Neural progenitor cell (in vitro differentiated cells): ENCODE measurements at places on chromosomes 7 and 10.

DNA sequence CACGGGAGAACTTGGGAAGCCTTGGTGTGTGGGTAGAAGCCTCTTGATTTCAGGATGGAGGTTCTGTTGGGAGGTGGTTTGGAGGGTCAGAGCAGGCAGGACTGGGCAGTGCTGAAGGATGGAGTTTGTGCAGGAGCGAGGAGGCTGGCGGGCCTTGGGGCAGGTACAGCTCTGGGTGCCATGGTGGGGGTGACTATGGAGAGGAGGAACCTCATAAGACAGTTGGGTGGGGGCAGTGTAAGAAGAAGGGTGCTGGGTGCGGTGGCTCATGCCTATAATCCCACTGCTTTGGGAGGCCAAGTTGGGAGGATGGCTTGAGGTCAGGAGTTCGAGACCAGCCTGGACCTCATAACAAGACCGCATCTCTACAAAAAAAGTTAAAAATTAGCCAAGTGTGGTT is 54.7 kb upstream of the GTF2IRD1 start:
- DNase-seq: no peak

DNA sequence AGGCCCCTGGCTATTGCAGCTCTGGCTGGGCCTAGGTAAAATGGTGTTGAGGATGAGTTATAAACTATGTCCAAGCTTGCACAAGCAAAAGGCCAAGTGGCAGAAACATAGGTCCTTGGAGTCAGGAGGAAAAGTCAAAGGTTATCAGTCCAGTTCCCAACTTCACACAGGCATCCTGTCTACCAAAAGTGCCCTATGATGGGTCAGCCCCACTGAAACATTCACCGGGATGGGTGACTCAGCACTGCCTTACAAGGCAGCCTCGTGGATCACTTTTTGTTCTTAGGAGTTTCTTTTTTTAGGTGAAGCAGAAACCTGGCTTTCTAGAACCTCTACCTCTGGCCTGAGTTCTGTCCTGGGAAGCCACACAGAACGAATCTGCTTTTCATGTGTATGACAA is 158.8 kb upstream of the LYZL2 start:
- DNase-seq: no peak

GRCh38 chr10:110992006-110992800 is 72.8 kb downstream of the SHOC2 start:
- DNase-seq: no peak

GRCh38 chr10:35262436-35262835 is 73.9 kb upstream of the CCNY start:
- DNase-seq: no peak

- no peak for DNase-seq
Observed at GRCh38 chr10:61950449-61951143, 49.1 kb downstream of the ARID5B start.

- DNase-seq: no peak
Observed at GRCh38 chr10:59678884-59679301, 30.8 kb downstream of the SLC16A9 start.

DNA sequence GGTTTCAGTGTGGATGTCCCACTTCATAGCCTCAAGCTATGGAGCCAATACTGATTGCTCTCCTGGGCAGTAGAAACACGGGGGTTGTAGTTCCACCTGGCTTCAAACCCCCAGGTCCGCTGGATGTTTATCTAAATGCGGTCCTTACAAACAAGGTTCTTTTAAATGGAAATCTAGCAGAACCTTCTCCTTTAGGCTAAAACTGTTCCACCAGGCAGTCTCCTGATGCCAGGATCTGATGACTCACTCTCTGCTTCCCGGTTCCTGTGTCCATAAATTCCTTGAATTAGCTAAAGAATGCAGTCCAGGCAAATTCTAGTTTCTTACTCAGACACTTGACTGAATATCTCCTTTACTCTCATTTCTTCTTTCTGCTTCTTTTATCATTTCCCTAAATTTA is 108.4 kb upstream of the FAM3C start:
- no peak for DNase-seq

- peak; percentile 52 for DNase-seq
Observed at GRCh38 chr7:155227788-155228458, 69.8 kb upstream of the INSIG1 start.

- DNase-seq: no peak
Observed at GRCh38 chr7:25913598-25914224, 238.3 kb upstream of the NFE2L3 start.

- DNase-seq: no peak
Observed at GRCh38 chr10:89003344-89003743, 12.7 kb downstream of the FAS start.

DNA sequence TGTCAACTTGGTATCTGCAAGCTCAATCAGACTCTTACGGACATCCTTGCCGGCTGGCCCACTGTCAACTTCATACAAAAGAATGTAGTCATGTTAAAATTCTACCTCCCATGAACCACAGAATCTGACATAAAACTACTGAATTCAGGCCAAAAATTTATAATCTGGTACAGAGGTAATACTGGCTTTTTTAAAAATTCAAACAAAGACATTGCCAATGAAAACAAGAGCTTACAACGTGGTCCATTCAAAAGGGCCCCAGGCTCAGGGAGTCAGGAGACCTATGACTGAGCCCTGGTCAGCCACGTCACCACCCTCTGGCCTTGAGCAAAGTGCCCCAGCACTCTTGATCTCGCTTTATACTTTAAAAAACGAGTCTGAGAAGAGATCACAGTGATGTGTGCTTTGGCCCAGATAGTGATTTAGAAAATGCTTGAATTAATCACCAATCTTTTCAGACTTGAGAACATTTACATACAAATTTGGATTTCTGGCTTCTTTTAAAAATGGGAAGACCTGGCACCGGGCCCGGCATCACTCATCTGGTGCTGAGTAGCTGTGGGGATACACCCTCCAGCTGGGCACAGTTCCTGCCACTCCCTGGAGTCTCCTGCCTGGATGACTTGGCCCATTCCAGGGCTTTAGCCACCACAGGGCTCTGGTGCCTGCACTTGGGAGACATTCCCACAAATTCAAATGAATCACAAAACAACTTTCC is 94.1 kb downstream of the PIP4K2A start:
- no peak for DNase-seq

DNA sequence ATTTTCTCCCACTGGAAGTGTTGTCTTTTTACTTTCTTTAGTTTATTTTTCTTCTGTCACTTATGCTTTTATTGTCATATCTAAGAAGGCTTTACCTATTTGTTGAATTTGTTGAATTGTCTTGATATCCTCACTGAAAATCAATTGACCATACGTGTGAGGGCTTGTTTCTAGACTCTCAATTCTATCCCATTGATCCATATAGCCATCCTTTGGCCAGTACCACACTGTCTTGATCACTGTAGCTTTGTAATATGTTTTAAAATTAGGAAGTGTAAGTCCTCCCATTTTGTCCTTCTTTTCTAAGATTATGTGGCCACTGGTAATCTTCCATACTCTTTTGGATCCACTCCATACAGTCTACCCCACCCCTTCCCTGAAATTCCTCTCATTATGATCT is 25.5 kb upstream of the MNX1 start:
- no peak for DNase-seq

DNA sequence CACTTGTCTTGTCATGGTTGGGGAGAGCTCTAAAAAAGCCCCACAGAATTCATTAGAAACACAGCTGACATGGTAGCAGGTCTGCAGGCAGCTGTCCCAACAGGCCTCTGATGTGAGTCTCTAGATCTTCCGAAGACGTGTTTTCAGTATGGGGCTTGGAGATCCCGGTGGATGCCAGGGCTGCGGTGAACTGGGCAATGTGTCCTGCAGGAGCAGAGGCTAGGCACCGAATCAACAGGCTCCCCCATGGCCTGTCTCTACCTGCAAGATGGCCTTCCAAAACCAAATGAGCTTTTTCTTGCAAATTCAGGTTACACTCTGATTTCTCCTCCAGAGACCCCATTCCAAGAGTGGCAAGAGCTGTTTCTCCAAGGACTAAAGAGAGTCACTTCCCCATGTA is 2.9 kb downstream of the CPXM2 start:
- no peak for DNase-seq

GRCh38 chr10:1274111-1274661 is 218.0 kb downstream of the WDR37 start:
- no peak for DNase-seq

- DNase-seq: no peak
Observed at GRCh38 chr7:54722026-54722425, 37.0 kb downstream of the SEC61G start.

- DNase-seq: no peak
Observed at GRCh38 chr7:5349005-5349380, 66.2 kb downstream of the SLC29A4 start.

GRCh38 chr7:5050676-5051075 is 5.0 kb downstream of the RBAK start:
- DNase-seq: no peak

DNA sequence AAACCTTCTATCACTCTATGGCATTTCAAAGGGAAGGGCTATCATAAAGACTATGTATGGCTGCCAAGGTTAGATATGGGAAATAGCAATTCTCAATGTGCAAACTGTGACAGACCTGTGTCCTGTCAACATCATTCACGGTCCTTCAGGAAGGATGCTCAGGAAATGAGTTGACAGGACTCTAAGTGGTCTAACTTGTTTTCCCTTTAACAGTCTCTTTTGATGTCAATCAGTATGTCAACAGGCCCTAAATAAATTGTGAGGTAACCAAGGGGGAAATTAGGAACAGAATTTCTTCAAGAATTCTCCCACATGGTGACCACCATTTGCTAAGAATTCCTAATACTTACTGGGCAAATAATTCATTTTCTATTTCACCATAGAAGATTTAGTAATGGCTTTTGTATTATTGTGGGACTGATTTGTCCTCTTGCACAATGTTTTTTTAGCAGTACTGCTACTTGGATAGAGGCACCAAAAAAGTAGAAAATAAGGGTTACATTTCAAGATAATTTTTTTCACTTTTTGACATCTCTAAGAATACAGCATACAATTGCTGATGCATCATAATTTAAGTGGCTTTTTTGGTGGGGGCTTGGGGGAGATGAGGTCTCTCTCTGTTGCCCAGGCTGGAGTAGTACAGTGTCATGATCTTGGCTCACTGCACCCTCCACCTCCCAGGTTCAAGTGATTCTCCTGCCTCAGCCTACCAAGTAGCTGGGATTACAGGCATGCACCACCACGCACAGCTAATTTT is 275.8 kb downstream of the CACNA2D1 start:
- DNase-seq: no peak

- DNase-seq: no peak
Observed at GRCh38 chr10:28480628-28480965, 52.3 kb upstream of the WAC start.

DNA sequence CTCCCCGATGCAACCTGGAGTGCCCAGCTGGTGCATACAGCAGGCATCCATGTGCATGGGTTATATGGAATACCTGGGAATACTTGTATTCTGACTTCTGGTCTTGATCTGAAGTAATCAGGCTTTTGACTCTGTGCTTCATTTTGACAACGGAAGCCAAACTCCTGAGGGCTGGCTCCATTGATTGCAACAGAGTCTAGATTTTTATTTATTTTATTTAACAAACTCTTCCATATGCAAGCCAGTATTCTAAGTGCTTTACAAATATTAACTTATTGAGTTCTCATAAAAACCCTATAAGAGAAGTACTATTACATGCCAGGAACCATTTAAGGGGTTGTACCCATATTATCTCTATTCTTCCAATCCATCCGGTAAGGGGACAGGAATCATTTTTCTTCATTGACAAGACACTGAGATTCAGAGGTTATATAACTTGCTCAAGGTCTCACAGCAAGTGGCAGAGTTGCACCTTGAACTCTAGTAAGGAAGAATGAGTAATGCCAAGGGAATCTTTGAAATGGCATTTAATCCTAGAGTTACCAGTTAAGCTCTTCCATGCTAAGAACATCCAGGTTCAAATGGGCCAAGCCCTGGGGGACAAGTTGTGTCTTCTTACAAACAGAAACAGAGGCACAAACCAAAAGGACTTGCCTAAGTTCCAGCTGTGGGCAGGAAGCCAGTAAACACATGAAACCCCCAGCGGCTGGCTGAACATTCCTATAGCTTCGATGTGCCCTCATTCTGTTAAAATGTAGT is 241.0 kb downstream of the WDR11 start:
- no peak for DNase-seq

- DNase-seq: no peak
Observed at GRCh38 chr10:73850863-73851461, 23.4 kb downstream of the CAMK2G start.

GRCh38 chr10:75430000-75430763 is 1.2 kb upstream of the LRMDA start:
- DNase-seq: peak; percentile 94

DNA sequence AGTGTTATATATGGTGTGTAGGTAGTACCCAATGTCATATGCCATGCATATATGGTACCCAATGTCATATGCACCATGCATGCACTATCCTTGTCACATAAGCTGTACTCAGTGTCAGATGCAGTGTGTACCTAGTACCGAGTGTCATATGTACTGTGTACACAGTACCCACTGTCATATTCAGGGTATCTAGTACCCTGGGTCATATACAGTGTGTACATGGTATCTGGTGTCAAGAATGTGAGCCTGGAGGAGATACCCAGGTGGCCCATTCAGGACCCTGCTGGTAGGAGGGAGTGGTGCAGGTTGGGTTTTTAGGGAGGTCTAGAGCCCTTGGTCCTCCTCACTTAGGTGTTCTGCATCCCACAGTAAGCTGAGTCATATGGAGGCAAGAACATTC is 1.8 kb downstream of the ZMYND11 start:
- peak; percentile 53 for DNase-seq

DNA sequence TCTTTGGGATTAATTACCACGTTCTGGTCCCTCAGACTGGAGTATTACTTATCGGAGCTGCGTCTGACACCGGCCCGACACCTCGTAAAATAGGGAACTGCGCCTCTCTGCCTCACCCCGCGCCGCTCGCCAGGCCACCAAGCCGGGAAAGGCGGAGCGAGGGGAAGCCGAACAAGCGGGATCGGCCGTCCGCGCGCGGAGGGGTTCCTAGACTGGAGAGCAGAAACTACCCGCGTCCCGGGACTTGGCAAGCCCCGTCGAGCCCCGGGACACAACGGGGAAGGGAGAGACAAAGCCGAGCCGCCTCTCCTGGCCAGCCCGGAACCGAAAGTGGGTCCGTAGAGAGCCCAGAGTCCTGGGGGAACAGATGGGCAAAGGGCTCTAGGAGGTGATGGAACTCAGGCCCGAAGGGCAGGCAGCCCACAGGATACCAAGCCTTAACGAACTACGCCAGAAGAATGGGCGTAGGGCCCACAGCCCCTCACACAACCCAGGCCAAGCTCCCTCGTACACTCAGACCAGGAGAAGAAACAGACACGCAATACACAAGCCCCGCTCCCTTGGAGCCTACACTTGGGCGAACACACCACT is 6.5 kb downstream of the LBX1 start:
- peak; percentile 63 for DNase-seq

- DNase-seq: no peak
Observed at GRCh38 chr10:132860532-132860931, 74.6 kb upstream of the NKX6-2 start.
